ENCODE measurements at places on chromosomes 1 and 21.

GRCh38 chr1:82920418-82921248 is 1078.3 kb downstream of the TTLL7 start:
- DNase-seq = no peak

DNA sequence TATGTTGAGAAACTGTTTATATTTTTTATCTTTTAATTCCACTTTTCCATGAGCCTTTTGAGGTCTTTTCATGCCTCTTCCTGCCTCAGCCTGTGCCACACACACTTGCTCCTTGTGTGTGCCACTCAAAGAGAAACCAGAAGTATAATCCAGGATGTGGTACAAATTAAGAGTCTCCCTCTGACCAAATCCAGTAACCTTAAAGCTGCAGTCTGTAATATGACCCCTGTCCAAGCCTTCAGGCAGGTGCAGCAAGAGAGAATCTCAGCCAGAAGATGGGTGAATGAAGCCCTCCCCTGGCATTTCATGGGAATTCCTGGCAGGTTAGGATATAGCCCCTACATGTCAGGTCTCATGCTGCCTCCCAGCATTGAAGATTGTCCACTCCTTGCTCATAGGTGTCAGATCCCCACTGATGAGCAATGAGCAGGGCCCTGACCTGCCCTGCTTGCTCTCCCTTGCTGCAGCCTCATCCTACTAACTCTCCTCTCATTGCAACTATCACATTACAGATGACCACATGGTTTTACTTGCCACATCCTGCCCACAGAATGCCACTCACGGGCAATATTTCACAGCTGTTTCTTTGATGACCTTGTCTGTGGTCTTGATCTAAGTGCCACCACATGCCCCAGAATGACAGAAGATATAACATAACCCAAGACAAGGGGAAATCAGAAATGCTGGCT is 169.3 kb downstream of the SEC16B start:
- DNase-seq = no peak

- DNase-seq = no peak
Observed at GRCh38 chr1:55155522-55155921, 59.6 kb downstream of the USP24 start.

DNA sequence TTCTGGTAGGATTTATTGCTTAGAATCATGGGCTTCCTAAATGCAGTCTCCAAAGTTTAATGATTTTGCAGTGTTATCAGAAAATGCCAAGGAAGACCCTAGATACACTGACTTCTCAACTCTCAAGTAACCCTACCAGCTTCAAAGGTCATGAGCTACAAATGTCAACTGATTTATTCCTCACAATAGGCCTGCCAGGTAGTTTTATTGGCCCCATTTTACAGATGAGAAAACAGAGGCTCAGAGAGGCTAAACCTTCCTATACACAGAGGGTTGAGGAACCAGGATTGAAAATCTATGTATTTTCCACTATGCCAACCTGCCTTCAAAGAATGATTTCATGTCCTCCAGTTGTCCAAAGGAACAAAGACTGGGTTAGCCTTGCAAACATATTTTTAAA is 384.4 kb upstream of the POU3F1 start:
- DNase-seq = no peak

- DNase-seq = no peak
Observed at GRCh38 chr1:36097693-36098585, 9.2 kb downstream of the ADPRS start.

- no peak for DNase-seq
Observed at GRCh38 chr1:162861625-162862024, 650 bp upstream of the CCDC190 start.

- no peak for DNase-seq
Observed at GRCh38 chr1:5811419-5811818, 180.8 kb downstream of the NPHP4 start.

- no peak for DNase-seq
Observed at GRCh38 chr21:41112740-41113692, 54.9 kb upstream of the BACE2 start.

DNA sequence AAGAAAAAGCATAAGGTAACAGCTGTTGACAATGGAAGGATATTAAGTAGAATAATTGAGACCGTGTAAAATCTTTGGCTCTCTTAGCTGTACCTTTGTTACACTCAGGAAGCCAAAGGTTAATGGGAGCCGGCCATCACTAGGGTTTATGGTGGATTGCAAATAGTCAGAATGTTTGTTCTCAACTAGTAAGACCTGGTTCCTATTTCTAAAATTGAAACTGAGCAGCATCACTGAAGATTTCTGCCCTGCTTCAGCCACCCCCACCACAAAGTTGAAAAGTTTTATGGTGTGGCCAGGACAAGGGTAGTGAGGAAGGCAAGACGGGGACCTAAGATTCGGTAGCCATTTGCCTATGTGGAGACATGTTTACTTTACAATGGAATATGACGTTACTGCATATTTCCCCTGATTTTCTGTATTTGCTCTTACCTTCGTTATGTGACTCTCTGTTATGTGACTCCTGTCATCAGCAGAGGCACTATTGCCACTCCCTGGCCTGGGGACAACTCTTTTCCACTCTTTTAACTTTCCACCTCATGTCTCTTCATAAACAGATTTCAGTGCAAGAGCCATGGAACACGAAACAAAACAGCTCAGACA is 41.4 kb upstream of the KIF1B start:
- DNase-seq = no peak

DNA sequence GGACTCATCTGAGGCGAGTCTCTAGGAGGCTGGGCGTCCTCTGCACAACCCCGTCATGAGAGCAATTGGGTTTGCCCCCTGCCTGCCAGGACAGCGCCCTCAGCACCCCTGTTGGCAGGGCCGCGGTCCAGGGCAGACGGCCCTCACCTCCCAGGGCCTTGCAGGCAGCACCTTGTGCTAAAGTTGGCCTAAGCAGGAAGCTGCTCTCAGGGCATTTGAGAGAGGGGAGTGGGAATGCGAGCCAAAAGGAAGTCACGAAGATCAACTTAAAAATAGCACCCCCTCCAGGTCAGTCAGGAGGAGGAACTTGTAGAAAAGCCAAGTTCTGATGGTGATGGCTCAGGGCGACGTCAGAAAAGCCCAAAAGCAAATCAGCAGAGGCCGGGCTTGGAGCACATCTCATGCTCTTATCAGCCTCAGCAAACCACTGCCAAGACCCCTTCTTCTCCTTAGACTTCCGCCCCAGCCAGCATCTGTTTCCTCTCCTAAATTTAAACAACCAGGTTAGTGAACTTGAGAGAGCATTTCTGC is 12.6 kb upstream of the ADORA3 start:
- no peak for DNase-seq

- no peak for DNase-seq
Observed at GRCh38 chr1:221532071-221532773, 209.7 kb downstream of the DUSP10 start.

DNA sequence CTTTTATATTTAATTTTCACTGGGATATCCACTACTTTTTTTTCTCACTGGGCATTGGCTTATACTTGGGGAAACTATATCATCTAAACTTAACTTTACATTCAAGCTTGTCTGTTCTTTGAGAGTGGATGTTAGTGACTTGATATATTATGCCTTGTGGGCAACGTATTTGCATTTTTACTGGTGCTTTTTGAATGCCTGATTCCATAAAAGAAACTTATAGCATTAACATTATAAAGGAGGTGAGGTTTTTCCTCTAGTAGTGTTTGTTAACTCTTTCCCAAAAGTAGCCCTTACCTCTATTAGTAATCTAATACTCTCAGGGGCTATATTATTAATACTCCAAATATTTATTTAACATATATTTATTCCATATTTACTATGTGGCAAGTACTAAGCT is 416.5 kb downstream of the PLA2G4A start:
- no peak for DNase-seq

All from stimulated activated CD8-positive, alpha-beta memory T cell treated with anti-CD3 and anti-CD28 coated beads, Interleukin-4, amount 100 ng/mL, for 1 hour (primary cell).